Stimulated activated CD8-positive, alpha-beta memory T cell treated with anti-CD3 and anti-CD28 coated beads, Interleukin-2, amount 100 ng/mL, for 1 hour (primary cell): ENCODE measurements at places on chromosomes 12 and 14.

DNA sequence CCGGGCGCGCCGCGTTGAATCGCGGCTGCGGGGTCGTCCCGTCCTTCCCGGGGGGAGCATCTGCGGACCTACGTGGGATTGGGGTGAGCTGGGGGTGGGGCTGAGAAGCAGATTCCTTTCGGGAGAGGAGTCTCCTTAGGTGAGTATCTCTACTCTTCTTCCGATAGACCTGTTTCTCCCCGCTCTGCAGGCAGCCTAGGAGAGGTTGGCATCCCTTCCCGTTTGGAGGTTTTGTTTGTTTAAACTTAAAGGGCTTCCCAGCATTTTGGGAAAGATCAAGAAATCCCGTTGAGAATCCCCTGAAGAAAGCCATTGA, 411 bp downstream of the TTLL5 start:
- no peak for DNase-seq

- no peak for DNase-seq
These were observed 6.3 kb upstream of the TPCN1 start for GRCh38 chr12:113214895-113215400.

DNA sequence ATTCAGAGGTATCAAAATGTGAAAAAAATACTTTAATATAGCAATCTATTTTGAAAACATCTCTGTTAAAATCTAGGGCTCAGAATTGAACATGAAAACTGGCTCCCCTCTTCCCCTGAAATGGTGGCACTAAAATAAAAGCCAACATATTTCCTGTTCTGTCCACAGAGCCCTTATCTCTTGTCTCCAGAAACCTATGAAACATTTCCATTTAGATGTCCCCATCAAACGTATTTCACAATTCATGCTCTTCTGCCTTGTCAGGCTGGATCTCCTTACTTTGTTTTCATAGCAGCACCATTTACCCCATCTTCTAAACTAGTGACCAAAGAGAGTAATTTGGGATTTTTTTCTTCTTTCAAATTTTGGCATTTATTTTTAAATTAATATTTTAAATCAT, 42.4 kb downstream of the PDE3A start:
- DNase-seq: no peak

- DNase-seq: no peak
These were observed 41.1 kb downstream of the SYNE2 start for GRCh38 chr14:63893701-63894458.

DNA sequence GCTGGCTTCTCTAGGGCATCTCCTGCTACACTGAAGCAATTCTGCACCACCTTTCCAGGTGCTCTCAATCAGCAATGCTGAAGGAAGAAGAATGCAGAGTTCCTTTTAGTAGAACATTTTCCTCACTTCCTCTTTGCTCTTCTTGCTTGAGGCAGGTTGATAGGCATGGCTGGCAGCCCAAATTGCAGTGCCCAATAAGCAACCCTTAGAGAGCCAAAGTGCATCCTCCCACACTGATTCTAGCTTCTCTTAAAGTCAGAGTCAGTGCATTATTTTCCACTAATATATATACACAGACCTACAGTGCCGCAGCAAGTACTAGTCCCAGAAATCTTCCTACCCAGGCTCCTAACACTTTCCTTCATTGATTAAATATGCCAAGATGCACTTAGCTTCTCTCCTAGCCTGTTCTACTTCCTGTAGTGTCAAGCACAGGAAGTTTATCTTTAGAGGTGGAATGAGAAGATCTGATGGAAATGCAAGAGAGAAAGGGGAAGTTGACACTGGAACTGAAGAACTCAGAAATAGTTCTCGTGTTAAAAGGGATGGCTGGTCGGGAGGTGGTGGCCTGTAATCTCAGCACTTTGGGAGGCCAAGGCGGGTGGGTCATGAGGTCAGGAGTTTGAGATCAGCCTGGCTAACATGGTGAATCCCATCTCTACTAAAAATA, 132.7 kb downstream of the SSPN start:
- no peak for DNase-seq

DNA sequence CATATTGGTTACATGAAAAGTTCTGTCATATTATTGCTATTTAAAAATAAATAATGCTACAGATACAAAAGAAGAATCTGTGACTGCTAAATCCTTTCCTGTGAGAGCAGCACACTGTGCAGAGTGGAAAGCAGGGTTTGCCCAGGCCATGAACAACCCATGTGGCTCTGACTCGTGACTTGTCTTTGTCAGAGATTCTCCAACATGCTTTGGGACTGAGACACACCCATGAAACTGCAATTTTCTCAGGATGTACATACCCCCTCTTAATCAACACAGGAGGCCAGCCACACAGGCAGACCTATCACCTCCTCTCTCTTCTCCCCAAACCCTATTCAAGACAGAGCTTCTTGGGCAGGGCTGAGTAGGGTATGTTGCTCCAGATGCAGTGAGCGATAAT, 96.8 kb upstream of the NTF3 start:
- no peak for DNase-seq

- no peak for DNase-seq
These were observed 255.4 kb downstream of the DAD1 start for GRCh38 chr14:22333422-22334274.

GRCh38 chr12:106137530-106138356, 1.0 kb downstream of the NUAK1 start:
- no peak for DNase-seq

- no peak for DNase-seq
These were observed 156.7 kb downstream of the TMEM121 start for GRCh38 chr14:105682956-105683570.

DNA sequence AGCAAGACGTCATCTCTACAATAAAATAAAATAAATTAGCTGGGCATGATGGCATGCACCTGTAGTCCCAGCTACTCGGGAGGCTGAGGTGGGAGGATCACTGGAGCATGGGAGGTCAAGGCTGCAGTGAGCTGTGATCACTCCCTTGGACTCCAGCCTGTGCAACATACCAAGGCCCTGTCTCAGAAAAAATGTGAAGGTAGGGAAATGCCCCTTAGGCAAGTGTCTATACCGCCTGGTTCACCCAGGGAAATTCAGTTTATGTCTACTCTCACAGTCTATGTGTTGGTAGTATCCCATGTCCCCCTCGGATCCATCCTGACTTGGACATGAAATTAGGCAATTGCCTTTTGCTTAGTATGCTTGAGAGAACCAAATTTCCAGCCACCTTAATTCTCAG, 88.4 kb upstream of the TMEM132C start:
- no peak for DNase-seq

DNA sequence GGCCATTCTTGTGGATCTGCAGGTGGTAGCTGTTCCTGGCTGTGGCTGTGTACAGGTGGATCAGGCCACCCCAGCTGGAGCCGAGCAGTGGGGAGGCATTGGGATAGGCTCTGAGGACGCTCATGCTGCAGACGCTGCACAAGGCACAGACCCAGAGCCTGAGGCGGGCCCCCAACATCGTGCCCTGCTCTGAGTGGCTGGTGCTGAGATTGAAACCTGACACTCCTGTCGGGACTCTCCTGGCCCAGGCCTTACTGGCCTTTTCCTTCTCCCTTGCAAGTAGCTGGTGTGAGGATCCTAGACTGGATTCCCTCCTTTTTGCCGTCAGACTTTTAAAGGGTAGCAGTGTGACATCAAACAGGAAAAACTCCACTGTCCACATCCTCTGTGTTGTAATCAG, at the start of gene FGF23:
TSS of gene FGF23 (minus strand) at position 308 of the 400 bp plus-strand sequence. CDS start at position 178, 130 bp downstream.
- no peak for DNase-seq

DNA sequence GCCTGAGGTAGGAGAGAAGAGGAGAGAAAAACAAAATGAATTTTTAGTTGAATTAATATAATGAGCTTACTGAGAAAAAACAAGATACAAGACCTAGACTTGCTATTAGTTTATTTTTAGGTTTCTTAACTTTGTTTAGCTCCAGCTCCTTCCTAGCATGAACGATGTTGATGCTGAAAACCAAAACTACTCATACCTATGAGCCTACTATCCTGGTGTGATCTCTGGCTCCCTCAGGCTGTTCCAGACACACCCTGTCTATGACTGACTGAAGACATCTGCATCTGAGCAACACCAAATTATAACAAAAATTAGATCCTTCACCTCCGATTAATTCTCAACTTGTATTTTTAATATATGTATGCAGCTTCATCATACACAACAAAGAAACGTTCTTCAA, 190.4 kb downstream of the SLC5A8 start:
- DNase-seq: no peak

GRCh38 chr12:93572712-93573551, 457 bp downstream of the SOCS2 start:
- no peak for DNase-seq

DNA sequence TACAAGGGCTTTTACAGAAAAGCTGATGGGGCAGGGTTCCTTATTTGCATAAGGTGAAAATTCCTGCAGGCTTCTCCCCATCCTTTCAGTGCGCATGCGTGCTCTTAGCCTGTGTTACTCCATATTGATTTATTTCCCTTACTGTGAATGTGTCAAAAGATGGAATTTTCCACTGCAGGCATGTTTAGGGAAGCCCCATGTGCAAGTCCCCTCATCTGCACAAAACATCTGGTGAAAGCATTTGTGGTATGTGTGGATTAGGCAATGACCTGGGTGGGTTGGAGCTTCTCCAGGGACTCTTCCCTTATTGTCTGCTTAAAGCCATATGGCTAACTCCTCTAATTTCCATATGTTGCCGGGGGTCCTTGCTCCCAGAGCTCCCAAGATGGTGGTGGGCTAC, 912.7 kb upstream of the LRFN5 start:
- no peak for DNase-seq

GRCh38 chr12:42468341-42468821, 121.2 kb downstream of the PRICKLE1 start:
- no peak for DNase-seq

DNA sequence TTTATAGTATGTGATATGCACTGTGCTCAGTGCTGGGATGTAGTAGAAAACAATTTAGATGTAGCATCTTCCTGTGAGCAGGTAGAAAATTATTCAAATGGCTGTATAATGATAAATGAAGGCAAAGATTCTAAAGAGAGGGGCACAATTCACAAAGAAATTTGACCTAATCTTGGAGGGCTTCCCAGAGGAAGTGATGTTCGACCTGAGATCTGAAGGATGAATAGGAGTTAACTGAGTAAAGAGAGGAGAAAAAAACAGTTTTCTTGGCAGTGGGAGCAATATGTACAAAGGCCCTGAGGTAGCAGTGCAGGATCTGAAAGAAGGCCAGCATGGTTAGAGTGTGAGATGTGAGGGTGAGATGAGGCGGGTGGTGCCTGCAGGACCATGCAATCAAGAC, 15.2 kb downstream of the RPH3A start:
- no peak for DNase-seq

DNA sequence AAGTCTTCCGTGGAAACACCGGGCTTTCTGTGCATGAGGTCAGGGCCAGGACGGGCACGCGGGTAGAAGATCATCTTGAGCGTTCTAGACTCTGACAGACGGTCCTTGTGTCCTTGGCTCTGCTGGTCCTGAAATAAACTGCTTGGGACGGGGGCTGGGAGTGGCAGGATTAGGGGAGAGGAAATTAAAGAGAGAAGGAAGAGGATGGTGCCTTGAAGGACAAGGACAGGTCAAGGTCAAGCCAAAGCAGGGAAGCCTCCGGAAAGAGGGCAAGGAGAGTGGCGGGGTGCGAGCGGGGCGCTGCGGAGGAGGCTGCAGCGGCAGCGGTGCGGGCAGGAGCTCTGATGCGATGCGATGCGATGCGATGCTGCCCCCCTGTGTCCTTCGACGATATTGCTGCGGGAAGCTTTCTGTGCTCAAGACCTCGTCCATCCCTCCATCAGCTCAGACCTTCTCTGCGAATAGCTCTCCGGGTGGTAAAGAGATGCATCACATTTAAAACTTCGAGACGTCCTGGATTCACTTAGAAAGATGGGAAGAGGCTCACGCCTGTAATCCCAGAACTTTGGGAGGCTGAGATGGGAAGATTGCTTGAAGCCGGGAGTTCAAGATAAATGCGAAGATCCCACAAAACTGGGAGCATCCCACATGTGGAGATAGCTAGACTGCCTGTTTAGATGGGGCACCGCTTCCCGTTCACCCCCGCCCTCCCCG, 110.1 kb upstream of the TMEM132D start:
- DNase-seq: no peak

DNA sequence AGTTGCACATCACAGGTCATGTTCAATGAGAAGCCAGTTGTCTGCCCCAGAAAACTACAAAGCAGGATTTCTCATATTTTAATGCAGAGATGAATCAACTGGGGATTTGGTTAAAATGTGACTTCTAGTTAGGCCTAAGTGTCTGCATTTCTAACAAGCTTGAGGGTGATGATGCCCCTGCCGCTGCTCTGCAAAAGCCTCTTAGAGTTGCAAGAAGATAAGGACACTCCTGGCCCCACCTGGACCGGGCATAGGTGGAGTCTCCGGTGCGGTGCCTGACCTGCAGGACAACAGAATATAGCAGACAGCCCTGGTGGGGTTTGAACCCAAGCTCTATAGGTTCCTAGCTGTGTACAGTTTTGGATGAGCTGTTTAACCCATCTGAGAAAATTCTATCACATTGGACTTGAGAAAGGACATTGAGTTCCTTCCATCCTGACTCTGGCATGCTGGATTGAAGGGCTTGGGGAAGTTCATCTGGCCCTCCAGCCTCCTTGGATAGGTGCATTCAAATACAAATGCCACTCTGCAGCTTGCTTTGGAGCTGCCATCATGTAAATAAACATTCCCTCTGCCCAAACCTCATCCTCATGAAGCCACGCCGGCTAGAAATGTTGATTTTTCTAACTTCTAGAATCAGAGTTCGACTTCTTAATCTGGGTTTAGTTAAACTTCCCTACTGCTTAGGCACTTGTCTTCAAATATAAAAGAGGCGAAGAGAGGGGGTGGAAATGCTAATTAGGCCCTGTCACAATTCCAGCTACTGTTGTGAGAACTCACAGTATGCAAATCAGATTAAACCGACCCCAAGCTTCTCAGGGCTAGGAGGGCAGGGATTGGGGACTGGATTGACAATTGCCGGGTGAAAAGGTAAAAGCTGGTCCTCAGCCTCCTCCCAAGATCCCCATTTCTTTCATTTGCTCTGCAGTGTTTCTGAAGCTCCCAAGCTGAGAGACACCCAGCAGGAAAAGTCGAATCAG, 1225.6 kb downstream of the VRK1 start:
- DNase-seq: no peak

DNA sequence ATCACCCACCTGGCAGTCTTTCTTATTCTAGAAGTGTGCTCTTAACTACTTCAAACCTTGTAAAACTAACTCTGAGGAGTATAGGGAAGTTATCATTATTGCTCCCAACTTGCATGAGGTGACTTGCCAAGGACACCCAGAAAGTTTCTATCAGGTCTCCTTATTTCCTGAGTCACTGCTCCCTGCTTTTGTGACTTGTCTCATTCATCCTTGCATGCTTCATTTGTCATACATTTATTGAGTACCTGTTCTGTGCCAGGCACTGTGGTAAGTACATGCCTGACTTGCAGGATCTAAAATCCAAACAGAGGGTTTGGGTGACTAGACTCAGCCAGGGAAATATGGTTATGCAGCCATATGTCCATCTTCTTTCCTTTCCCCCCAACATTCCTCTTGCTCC, 25.5 kb downstream of the CFAP251 start:
- no peak for DNase-seq

GRCh38 chr14:75289840-75290388, 11.3 kb downstream of the FOS start:
- DNase-seq: no peak

DNA sequence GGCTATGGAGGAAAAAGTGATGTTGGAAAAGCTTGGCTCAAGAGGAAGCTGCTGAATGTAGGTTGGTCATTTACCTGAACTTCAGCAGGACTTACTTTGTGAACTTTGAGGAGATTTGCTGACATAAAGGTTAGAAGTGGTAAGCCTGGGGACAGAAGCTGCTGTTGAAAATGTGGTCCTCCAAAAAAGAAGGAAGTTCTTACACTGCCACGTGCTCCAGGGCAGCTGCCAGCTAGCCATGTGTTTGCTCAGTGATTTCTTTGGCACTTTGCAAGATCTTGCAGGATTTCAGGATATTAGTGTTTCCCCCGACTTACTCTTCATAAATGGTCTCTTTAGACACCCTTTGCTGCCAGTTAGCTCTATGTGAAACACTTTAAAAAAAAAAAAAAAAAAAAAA, 14.8 kb upstream of the DYRK2 start:
- no peak for DNase-seq
